Epithelial cell of proximal tubule (primary cell): ENCODE measurements at places on chromosomes 7 and 10.

DNA sequence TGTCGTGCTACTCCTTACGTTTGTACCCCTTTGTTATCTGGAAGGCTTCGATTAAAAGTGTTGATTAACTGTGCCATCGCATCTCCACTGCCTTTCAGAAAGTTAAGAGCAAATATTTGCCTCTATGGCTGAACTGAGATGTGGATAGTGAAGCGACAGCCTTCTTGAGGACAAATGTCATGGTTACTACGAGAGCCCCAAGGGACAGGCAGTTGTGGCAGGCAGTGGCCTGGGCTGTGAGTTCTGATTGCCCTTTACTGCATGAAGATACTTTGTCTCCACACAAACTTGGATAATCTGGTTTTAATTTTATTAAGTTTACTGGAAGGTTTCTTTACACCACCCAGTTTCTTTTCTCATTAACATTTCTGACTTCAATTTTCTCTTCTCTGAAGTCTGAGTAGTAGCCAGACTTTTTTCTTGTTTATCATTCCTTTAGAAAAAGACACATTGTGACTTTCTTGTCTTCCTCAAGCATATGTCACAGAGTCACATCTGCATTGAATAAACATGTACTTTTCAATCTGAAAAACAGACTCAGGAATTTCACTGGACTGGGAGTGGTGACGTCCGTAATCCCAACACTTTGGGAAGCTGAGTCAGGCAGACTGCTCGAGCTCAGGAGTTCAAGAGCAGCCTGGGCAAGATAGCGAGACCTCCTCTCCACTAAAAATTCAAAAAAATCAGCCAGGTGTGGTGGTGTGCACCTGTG, 1.5 kb downstream of the TAS2R41 start:
- no peak for DNase-seq

DNA sequence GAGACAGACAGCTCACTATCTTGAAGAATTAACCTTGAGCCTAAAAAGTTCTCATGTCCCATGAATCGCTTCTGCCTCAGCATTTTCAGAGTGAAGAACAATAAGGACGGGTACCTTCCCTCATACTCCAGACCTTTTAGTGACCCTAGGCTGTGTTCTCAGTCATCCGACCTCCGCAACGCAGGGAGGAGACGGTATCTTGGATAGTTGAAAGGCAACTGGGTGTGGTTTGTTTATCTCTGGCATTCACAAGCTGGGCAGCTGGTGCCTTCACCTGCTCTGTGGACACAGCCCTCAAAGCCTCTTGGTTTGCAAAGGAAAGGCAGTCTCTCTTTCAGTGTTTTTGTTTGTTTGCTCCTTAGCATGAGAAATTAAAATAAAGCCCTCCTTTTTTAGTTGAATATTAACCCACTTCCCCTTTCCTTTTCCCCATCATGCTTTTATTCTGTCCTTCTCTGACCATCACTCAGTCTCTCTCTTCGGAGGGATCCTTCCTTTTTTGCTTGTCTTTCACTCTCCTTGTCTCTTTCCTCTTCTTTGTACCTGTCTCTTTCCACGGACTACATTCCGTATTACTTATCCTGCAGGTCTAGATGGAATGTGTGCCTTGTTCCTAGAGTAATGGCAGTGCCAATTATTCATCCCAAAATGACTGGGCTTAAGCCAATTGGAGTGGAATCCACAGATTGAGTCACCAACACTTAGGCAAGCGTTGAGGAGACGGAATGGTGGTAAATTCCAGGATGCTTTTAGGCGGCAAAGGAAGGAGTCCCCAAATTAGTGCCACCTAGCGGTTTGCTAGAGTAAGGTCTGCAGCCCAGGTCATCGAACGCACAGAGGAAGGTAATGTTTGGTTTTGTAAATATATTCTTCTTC, 45.8 kb downstream of the PRR15 start:
- DNase-seq = peak; percentile 16

GRCh38 chr10:525565-526315, 163.7 kb downstream of the DIP2C start:
- no peak for DNase-seq

DNA sequence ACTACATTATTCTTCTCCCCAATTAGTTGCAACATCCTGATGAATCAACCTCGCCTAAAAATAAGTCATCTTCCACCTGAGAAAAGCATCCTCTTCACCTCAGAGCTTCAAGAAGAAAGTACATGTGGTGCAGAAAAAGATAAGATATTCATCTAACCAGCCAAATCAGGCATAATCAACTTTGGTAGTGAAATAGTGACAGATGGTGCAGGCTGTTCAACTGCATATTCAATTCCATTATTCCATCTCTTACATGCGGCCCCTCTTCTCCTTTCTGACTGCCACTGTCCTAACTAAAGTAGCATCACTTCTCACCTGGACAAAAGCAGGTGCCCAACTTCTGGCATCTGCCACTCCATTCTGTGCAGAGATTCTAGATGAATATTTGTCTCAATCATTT, 148.4 kb upstream of the STEAP1 start:
- DNase-seq = no peak

DNA sequence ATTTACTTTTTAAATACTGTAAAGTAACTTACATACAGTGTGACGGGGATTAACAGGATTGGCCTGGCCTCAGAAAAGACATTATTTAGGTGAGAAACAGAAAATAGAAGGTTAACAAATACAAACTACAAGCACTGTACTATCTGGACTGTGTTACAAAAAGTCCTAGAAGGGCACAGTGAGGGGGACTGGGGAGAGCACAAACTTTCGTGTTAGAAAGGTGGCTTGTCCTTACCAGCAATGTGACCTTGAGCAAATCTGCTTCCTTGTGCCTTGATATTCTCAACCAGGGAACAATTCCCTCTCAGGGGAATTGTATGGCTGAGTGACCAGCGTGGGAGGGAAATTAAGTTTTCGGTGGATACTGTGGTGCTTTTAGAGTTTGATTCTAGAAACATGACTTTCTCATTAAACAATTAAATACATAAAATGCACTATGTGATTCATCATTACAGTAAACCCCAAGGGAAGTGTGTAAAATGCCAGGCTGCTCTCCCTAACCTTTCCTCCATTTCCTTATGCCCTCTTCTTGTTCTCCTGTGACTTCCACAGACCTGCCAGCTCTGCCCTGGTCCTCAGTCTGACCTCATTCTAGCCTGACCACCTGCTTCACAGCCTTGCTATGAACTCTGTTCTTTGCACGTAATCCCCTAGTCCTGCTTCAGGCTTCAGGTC, 57.7 kb downstream of the OSBPL3 start:
- DNase-seq = no peak

DNA sequence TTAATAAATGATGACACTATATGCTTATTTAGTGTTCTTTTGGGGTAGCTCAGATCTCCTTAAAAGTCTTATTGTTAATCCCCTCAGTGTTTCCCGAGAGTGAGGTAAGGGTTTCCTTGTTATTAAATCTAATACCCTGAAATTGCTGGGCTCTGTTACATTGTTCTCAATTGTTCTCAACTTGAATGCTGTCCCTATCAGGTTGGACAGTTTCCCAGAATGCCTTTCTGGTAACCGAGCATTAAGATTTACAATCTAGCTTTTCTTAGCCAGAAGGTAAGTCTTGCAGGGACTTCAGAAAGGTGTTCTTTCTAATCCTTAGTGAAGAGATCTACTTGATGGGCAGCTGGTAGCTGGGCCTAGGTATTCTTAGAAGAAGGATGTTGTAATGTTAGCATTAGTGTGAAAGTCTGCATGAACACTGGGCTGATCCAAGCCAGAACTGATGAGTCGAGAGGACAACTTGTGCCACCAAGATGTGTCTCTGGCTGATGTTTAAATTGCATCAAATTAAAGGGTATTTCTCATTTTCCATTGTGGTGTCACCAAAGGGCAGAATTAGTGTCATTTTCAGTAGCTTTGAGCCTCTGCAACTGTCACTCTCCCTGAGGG, 89.9 kb downstream of the SND1 start:
- DNase-seq = no peak

DNA sequence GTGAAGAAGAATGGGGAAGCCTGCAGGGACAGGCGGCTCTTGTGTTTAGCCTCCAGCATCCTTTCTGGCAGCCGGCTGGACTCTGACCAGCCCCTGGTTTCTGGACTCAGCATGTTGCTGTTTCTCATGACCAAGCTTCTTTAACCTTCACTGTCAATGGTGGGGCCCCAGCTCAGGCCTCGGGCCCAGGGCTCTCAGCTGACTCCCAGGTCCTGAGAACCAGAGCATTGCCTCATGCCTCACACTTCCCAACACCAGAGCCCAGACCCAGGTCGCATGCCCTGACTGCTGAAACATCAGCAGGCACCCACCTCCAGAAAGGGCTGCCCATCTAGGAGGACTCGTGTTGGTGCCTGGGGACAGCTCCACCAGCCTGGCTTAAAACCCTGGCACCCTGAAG, 34.8 kb upstream of the FGFR2 start:
- DNase-seq = no peak

GRCh38 chr10:50423448-50423847, 172.1 kb upstream of the ASAH2 start:
- DNase-seq = no peak

- DNase-seq = no peak
Measured at GRCh38 chr7:10471280-10472058, 502.2 kb upstream of the PHF14 start.

GRCh38 chr7:139300390-139300789, 40.7 kb upstream of the FMC1 start:
- DNase-seq = no peak

DNA sequence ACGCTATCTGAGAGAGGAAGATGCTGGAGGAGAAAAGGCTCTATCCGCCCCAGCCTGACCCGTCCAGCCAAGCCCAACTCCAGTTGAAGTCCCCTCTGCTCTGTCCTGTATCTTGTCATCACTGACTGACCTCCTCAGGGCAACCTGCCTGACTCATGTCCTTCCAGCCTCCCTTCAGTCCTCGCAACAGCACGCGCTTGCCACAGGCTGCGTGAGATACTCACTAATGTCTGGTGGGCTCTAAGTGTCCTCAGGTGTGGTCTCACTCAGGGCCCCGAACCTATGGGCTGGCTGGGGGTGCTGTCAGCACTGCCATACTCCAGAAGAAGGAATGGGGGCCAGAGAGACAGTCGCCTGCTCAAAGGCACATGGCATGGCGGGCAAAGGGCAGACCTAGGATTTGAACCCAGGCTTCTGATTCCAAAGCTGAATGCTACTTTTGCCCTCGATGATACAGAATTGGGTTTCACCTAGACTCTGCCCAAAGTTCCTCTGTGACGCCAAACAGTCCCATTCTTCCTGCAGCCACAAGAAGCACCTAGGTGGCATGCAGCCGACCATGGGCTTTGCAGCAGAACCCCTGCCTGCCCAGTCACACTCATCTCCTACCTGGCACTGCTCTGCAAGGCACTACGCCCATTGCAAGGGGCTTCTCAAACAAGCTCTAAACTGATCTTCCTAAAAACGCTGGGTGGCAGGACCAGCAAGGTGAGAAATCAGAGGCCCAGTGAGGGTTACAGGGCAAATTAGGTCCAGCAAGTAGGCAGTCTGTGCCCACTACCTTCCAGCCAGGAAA, 8.5 kb downstream of the FAM53B start:
- DNase-seq = no peak

DNA sequence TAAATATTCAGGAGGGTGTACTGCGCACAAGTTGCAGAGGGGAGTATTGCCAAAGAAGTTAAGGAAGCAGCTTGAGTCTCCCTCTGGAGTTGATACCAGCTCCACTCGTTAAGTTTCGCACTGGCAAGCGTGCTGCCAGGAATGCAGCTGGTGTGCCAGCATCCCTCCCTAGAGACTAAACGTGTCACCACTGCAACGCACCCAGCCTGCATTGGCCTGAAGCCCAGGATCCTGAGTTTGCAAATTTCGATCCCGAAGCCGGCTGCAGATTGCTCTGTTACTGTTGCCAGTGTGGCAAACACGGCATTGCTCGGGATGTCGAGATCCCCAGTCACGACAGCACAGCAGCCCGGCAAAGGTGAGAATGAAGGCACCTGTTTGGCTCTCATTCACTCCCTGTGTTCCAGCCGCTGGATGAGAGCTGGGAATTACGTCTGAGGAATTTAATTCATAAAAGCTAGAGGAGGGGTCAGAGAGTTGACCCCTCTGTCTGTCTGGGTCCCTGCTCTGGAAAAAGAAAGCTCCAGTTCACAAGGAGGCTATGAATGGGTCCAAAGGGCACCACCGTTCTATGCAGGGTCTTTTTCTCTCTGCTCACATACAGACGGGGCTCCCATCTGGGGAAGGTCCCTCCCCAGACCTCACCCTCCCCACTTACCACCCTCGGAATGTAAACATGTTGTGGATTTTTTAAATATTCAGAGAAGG, 61.0 kb downstream of the NRP1 start:
- peak; percentile 72 for DNase-seq

DNA sequence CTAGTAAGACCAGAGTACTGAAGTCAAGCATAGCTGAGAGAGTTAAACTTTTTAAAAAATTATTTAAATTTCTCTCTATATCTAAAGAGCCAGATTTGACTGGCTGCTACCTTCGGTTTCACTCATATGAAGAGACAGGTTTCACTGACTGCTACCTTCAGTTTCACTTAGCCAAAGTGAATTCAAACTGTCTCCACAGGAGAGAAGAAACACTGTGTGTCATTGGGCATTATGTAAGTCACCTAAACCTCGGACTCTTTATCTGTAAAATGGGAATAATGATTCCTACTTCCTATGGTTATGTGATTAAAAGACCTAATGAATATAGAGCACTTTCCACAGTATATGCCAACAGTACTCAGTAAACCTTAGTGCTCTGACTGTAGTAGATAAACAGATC, 41.6 kb upstream of the MET start:
- DNase-seq = no peak

- DNase-seq = no peak
Measured at GRCh38 chr7:105587909-105588635, 6.8 kb upstream of the EFCAB10 start.

DNA sequence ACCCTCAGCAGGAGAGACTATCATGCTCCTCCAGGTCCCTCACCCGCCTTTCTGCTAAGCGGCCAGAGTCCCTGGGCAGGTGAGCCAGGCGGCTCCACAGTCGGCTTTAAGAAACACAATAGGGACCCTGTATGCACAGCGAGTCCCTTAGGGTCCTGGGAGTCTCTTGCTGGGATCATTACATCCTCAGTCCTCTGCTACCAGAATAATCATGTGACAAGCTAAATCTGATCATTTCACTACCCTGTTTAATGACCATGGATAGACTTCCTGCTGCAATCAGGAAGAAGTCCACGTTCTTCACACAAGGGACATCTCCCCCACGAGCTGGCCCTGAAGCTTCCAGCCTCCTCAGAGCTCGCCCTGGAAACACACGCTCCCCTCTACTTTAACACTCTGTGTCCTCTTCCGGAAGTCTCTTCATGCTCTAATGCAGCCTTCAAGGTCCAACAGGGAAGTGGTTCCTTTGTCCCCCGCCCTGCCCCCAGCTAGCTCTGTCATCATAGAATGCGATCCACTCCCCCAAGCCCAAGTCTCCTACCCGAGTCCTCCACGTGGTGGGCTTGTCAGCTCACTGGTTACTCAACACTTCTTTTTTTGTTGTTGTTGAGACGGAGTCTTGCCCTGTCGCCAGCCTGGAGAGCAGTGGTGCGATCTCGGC, 101.5 kb downstream of the RNF216 start:
- no peak for DNase-seq
